SW 1271 (cell line): ENCODE measurements at places on chromosomes 6 and 20.

DNA sequence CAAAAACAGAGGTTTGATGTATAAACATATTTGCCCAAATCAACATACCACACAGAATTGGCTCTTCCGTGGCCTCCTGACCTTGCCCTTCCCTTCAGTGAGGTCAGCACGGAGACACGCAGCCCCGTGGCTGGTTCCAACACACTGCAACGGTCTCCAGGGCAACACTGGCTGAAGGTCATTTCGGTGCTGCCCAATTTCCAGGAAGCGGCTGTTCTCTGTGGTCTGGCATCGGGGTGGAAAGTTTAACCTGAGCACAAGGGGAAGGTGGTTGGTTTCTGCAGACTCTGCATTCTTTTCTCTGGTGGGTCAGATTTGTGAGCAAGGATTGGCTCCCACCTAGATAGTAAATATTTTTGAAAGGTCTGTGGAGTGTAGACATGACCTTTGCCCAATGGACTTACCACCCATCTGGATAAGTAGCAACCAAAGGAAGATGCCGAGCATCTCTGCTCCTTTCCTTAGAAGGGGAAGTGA lies 177.6 kb upstream of the PHACTR1 start:
- no peak for DNase-seq

- no peak for DNase-seq
These were observed 393 bp downstream of the RUNX2 start for GRCh38 chr6:45328523-45328922.

DNA sequence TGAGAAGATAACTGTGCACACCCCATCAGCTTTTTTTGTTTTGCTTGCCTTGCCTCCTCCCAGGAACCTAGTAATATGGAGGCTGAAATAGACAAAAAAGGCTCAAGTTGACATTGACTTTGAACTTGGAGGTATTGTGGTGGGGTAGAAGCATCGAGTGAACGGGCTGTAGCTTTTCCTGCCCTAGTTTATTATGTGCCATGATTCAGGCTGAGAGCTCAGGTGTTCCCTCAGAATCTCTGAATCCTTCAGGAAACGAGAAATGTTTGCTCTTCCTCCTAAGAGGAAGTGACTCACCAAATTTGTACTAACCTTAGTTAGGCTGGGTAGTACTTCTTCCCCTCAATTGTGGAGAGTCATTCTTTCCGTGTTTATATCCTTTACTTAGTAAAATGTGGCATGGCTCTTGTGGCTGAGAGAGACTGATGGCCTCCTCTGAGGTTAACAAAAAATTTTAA lies 98.8 kb downstream of the SASH1 start:
- peak; percentile 81 for DNase-seq

DNA sequence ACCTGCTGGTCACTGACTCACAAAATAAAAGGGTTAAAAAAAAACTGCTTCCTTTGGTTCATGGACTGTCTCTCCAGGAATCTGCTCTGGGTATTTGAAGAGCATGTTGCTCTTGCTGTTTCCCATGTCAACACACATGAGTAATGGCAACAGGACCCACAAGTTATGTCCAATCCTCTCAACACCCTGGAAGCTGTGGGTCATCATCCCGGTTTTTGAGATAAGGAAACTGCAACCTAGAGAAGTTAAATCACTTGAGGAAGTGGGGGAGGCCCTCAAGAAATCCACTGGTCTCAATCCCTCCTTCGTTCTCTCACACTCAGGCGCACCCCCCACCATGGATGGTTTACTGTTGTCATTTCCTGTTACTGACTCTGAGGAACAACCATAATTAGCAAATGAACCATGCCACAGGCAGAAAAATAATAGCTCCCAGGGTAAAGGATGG lies 12.4 kb downstream of the MAP1LC3A start:
- DNase-seq: no peak

DNA sequence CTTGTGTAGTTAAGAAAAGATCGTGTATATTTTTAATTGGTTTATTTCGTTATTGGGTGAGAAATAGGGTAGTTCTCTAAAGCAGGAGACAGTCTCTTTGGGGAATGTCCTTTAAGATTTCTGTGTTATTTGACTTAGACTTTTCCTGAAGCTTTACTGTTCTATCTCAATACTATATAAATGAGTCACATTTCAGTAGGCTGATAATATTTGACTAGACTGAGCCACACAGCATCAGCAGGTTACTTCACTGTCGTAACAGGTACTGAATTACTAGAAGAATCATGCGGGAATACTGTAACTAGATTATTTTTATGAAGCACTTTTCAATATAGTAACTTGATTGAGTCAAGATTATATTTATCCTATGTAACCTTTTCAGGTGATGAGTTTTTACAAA lies 1.4 kb downstream of the SMAP1 start:
- DNase-seq: no peak

DNA sequence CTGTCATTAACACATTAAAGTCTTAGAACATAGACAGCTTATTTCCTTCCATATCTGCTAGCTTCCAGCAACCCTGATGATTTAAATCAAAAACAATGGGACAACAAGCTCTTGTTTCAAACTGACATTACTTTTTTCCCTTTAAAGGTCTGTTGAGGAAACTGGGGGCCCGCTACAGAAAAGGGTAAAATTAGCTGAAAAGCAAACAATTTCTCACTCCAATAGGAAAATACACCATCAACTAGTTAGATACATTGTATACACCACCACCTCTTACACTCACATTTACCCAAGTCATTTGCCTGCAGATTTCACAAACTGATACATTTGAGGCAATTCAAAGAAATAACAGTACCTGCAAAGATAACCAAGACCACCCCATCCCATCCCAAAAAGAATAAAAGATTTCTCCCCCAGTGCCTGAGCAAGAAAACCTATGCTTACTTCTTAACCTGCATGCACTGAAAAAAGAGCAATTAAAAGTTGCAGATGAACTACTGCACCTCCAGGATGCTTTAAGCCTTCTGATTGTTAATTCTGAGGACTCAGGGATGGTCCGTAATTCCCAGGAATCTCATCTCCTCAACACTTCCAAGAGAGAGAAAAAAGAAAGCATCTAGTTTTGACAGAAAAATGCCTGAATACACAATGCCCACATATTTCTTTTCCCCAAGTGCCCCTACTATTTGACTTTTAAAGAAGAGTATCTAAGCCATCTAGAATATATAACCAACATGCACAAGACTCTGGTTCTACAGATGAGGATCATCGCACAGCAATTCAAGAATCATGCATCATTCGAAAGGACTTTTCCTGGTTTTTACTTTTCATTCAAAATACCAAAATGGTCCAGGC lies 5.6 kb downstream of the ZMYND8 start:
- no peak for DNase-seq

DNA sequence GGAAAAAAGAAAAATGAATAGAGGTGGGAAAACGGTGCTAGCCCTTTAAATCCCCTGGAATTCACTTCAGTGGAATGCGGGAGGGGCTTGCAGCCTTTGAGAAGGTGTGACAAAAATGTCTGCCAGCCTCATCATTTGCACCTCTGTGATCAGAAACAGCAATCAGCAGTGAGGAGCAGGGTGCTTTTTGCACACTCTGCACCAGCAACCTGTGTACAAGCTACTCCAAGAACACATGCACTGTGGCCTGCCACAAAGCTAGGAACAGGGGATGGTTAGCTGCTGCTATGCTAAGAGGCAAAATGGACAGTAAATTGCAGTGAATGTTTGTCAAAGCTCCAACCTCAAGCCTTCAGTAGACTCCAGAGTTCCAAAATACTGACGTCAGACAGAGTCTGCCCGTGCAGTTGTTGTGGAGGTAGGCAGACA lies 29.7 kb downstream of the GINS1 start:
- DNase-seq: no peak

DNA sequence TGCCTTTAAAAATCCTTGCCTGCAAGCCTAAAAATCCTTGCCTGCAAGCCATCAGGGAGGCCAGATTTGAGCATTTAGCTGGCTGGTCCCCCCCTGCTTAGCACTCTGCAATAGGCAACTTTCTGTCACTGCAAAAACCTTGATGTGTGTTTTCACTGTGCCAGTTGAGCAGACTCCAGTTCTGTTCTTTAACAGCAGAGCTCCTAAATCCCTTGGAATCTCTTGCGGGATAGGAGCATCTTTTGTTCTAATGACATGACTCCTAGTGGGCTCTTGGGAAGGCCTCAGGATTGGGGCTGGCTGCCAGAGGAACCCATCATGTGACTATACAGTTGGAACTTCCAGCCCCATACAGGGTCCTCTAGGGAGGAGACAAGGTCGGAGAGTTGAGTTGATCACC lies 50.4 kb downstream of the FAM184A start:
- DNase-seq: no peak

- no peak for DNase-seq
These were observed 20.8 kb upstream of the RSPO4 start for GRCh38 chr20:1022871-1023270.

- no peak for DNase-seq
These were observed 366.7 kb upstream of the MAP3K7 start for GRCh38 chr6:90953405-90954161.

GRCh38 chr6:159107451-159108260 lies 61.5 kb upstream of the FNDC1 start:
- DNase-seq: no peak

DNA sequence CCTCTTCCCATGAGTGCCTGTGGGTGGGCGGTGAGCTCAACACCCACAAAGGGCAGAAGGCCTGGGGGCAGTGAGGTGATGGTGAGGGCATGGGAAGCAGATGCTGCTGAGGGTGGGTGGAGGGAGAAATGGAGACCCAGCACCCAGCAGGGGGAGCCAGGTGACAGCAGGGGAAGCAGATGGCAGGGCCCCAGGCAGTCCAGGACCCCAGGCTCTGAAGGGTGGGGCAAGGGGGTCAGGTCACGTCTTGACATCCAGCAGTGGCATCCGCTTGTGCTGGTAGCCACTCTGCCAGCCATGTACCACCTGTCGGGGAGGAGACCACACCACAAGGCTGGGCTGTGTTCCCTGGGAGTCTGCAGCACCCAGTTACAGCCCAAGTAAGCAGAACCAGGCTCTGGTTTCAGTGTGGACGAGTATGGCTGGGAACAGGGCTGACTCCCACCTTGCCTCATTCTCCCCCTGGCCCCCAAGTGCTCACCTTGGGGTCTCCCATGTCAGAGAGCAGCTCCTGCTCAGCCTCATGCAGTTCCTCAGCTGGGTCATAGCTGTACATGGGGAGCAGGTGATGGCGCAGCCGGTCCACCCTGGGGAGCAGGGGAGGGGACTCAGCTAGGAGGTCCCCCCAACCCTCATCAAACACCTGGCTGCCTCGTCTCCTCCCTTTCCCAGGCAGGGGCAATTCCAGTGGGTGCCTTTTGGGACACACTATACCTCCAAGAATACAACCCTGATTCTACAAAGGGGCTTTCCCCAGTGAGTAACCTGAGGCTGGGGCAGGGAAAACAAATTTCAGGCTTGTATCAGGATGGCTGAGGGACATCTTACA lies 2.0 kb downstream of the SMIM29 start:
- DNase-seq: peak; percentile 61

- DNase-seq: no peak
These were observed 33.1 kb downstream of the SRC start for GRCh38 chr20:37378785-37379598.

GRCh38 chr20:33568868-33569801 lies 79.2 kb downstream of the CBFA2T2 start:
- DNase-seq: no peak

DNA sequence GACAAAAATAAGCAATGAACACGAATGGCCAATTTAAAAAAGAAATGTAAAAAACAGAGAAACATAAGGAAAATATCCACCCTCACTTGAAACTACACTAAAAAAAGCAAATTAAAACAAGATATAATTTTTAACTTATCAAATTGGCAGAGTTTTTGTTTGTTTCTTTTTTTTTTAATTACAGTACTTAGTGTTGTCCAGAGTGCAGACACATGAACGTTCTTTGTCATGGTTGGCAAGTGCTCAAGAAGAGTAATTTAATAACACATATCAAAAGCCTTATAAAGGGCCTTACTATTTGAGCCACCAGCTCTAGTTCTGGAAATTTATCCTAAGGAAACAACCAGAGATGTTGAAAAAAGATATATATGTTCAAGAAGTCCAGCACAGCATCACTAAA lies 142.3 kb downstream of the ATXN1 start:
- no peak for DNase-seq

- peak; percentile 96 for DNase-seq
These were observed at the start of gene MRPL18 for GRCh38 chr6:159790149-159790955. Gene MRPL18 (plus strand): TSS chr6:159790467. CDS start chr6:159790588, 121 bp downstream.

- DNase-seq: no peak
These were observed 170.9 kb downstream of the TTLL2 start for GRCh38 chr6:167495506-167496401.

DNA sequence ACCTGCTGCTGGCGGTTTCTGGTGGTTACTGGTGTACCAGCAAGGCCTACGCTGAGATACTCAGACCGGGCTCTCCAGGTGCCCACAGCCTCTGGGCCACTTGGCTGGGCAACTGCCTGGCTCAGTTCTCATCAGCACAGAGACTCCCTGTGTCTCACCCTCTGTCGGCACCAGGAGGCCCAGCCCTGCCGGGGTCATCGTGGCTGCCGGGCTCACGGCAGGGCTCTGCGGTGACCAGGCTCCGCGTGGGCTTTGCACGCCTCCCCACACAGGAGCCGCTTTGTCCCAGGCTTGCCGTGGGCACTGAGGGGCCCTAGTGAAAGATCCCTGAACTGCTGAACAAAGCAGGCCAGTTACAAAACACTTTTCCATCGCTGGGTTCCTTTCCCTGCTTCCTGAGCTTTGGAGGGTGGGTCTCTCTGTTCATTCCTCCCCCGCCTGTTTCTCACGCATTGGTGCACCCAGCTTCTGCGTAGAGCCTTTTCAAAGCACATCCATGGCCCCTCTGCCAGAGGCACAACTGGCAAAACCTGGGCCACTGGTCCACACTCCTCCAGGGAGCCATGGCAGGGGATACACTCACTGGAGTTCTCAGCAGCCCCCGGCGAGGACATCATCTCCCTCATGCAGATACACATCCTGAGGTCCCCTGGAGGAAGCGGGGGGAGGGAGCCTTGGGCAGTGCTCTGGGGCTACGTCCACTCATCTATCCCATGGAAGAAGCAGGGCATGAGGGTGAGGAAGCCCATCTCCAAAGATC lies 117.0 kb downstream of the NFATC2 start:
- DNase-seq: no peak

GRCh38 chr6:81456416-81456815 lies 296.1 kb downstream of the TENT5A start:
- no peak for DNase-seq

DNA sequence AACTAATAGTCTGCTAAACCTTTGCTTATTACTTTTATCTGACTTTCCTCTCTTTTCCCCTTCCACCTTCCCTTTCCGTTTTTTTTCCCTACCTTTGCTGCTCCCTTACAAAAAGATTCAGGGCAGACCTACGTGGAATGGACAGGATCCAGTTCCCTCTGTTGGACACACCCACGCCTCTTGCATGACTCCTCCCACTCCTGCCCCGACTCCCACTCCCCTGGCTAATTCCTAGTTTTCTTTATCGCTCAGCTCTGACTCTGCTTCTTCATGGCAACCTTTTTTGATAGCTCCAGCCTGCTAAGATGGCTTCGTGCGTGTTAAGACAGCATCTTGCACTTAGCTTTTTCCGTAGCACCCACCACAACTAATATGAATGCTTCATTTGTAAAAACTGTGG lies 715.6 kb upstream of the NRSN1 start:
- DNase-seq: no peak

- DNase-seq: no peak
These were observed 92.7 kb downstream of the AGPAT4 start for GRCh38 chr6:161181121-161181520.
